ENCODE measurements at places on chromosomes 5 and 9.

- DNase-seq = no peak
Measured at GRCh38 chr9:27663526-27663925, 90.2 kb upstream of the C9orf72 start.

DNA sequence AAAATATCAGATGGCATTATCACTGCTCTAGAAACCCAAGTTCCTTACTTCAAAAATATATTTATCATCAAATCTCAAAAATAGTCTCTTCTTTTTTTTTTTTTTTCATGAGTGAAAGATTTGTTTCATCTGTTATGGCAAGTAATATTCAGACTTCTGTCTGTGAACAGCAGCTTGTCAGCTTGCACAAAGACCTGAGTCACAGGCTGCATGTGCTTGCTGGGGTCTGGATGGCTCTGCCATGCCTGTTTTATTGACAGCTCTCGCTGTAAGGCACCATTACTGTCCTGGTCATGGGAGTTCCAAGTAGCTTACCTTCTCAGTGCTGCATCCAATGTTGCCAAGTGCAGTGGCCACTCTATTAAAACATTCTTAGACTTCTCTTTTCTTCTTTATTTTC, 456.4 kb downstream of the GADD45G start:
- DNase-seq = no peak

DNA sequence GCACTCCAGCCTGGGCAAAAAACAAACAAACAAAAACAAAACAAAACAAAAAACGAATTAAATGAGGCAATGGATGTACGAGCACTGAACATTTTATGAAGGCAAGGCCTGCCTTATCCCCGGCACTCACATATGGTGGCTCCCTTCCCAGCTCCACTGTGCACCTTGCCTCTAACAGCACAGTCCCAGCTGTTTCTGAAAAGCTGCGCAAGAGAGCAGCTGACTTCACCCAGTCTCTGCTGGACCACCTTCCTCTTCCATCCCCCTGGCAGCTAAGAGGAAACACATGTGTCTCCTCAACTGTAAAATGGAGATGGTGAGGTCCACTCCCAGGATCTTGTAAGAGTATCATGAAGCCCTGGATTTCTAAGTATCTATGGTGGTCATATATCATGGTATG, 100.7 kb downstream of the KLF4 start:
- no peak for DNase-seq

- peak; percentile 76 for DNase-seq
Measured at GRCh38 chr5:159061179-159061796, 38.4 kb downstream of the EBF1 start.

DNA sequence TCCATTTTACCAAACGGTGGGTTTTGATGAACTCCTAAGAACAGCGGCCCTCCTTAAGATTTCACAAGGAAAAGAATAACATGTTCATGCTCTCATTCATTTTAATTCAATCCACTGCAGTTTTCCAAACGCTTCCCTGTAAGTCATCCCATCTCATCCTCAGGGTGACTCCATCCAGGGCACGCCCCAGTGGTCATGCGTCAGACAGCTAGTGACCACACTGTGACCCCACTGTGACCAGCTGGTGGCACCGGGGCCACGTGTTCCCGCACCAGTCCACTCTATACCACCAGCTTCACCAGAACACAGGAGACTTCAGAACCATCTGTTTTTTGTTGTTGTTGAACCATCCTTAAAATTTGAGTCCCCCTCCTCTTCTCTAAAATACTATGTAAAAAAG, 14.3 kb downstream of the ATPSCKMT start:
- no peak for DNase-seq

GRCh38 chr5:180291943-180292831, at the start of gene MAPK9:
TSS of gene MAPK9 (minus strand) at chr5:180292083. CDS start at chr5:180280561, 11,522 bp downstream.
- DNase-seq = no peak

- DNase-seq = no peak
Measured at GRCh38 chr5:13653709-13654108, 290.8 kb downstream of the DNAH5 start.

DNA sequence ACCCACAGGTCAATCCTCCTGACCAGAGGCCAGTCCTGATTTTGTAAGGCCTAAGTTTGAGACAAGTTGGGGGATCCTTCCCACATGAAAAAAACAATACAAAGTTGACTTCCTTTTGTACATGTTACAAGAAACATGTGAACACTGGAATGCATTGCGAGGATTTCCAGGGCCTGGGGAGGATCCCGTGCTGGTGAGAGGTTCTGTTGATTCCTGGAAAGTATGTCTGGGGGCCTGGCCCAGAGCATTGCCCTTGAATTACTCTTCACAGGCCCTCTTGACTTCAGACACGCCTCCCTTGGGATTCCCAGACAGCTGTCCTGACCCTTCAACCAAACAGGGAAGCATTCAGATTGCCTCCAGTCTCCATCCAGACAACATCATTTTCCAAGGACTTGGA, 234.2 kb upstream of the IRX2 start:
- no peak for DNase-seq

DNA sequence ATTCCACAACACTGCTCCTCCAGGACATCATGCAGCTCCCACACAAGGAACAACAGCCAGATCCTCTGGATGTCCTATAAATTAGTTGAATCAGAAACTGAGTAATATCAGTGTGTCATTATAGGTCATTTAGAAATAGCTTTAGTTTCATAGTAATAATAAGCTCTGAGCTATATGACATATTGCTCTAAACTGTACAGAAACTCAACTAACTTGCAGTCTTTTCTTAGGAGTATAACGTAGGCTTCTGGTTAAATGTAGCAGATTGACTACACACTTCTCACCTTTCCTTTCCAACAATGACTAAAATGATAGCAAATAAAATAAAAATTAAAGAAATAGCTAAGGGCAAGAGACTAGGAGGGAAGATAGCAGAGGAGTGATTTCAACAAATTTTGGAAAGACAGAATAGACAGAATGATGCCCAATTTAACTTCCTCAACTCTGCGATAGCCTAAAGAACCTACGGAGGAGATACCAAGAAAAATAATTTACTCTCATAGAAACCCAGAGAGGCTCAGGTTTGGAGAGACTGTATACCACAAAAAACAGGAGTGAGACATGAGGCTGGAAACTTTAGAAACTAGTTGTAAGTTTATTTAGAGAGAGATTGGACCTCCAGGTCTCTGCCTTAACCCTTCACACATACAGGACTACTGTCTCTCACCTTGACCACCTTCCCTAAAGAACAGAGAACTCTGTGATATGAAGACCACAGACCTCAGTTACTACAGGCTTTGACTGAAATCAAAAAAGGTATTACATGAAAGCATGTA, 193.7 kb downstream of the TSSK1B start:
- no peak for DNase-seq

DNA sequence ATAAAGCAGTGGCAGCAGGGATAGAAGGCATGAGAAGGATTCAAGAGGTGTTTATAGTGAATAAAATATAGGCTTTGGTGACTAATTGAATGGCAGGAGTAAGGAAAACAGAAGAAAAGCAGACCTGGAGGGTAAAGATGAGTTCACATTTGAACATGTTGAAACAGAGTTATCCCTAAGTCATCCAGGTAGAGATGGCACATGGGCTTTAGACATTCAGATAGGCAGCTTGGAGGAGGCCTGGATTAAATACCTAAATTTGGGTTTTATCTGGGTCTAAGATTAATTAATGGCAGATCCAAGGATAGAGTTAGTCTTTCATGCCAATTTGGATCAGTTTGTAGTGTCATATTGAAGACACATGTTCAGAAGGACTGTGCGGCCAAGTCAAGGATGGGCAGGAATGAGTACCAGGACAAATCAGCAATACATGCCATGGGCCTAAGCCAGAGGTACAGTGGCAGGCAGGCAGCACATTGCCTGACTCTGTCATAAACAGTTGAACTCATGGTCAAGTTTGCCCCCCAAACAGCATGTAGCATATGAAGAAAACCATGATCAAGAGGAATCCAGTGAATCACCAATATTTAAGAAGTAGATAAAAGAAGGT, 115.5 kb upstream of the SLC12A2 start:
- DNase-seq = no peak

GRCh38 chr5:15421921-15422412, 78.0 kb upstream of the FBXL7 start:
- DNase-seq = peak; percentile 21

GRCh38 chr9:3526997-3527940, 1.5 kb upstream of the RFX3 start:
- DNase-seq = no peak

GRCh38 chr5:37975531-37975930, 135.7 kb upstream of the GDNF start:
- no peak for DNase-seq

DNA sequence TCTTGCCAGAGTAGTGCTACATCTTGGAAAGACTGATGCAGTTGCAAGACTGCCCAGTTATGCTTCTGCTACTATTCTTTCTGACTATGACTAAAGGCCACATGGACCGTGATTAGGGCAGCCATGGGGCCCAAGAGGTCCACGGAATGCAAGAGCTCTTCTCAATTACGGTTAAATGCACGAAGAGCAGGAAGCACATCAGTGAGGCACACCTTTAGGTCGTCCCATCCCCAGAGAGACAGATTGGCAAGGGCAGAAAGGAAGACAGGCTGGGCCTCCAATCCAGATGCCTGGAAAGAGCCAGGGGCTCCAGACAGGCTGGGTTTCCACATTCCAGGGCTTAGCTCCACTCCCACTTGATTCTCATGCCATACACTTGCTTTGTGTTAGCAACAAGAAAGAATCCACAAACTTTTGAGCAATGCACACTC, 132.3 kb upstream of the SLIT3 start:
- no peak for DNase-seq

GRCh38 chr9:37908698-37909186, 4.8 kb upstream of the SLC25A51 start:
- DNase-seq = no peak

DNA sequence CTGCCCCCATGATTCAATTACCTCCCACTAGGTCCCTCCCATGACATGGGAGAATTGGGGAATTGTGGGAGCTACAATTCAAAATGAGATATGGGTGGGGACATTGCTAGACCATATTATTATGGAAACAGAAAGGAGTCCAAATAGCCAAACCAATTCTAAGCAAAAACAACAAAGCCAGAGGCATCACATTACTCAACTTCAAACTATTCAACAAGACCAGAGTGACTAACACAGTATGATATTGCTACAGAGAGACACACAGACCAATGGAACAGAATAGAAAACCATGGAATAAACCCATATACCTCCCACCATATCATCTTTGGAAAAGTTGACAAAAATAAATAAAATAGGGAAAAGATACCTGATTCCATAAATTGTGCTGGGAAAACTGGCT, 710.5 kb upstream of the CDH9 start:
- no peak for DNase-seq

DNA sequence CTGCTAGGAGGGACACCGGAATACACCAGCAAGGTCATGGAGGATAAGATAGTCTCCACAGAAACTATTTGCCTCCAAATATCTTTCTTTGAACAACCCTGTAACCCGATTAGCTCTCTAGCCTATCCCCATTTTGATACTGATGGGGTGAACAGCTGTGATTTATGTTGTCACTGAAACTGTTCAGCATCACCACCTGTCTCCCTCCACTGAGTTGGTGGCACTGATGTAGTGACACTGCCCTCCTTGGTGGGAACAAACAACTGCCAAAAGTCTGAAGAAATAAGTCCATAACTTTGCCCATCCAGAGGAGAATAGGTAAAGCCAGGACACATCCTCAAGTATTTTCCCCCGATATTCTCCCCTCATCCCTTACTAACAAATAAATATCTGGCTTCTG, 24.3 kb upstream of the KCNV2 start:
- no peak for DNase-seq

DNA sequence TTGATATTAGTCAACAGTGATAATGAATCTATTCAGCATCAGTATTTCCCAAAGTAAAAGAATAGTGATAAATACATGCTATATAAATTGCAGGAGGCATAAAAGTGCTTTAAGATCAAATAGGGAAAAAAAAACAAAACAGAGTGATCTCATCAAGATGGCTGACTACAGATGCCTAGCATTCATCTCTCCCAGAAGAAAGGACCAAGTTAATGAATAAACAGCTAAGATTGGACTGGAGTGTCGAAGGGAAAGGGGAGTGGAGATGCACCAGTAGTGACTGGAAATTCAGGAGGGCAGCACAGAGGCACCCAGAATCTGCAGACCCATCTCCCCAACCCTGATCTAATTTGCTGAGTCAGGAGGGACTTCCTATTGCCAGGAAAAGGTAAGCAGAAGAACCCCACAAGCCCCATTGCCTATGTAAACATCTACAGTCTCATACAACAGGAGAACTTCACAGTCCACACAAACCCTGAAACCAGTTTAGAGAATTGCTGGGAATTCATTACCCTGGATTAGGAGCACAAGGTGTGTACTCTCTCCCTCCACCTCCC, 699.4 kb downstream of the PTPRD start:
- no peak for DNase-seq

- no peak for DNase-seq
Measured at GRCh38 chr9:92140074-92140753, 25.0 kb upstream of the SPTLC1 start.

DNA sequence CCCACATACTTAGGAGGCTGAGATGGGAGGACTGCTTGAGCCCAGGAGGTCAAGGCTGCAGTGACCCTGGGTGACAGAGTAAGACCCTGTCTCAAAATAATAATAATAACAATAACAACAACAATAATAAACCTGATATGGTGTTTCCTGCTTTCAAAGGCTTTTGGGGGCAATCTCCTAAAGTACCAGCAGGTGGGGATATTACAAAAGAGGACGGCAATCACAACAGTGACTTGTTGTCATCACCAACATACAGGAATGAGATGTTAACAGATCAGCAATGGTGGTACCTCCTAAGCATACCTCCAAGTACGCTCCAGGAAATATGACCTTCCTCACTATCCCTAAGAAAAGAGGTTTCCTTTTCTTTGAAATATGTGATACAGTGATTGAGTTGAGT, 91.1 kb upstream of the RNF180 start:
- DNase-seq = no peak

- no peak for DNase-seq
Measured at GRCh38 chr5:178432421-178433272, 157.5 kb downstream of the COL23A1 start.

DNA sequence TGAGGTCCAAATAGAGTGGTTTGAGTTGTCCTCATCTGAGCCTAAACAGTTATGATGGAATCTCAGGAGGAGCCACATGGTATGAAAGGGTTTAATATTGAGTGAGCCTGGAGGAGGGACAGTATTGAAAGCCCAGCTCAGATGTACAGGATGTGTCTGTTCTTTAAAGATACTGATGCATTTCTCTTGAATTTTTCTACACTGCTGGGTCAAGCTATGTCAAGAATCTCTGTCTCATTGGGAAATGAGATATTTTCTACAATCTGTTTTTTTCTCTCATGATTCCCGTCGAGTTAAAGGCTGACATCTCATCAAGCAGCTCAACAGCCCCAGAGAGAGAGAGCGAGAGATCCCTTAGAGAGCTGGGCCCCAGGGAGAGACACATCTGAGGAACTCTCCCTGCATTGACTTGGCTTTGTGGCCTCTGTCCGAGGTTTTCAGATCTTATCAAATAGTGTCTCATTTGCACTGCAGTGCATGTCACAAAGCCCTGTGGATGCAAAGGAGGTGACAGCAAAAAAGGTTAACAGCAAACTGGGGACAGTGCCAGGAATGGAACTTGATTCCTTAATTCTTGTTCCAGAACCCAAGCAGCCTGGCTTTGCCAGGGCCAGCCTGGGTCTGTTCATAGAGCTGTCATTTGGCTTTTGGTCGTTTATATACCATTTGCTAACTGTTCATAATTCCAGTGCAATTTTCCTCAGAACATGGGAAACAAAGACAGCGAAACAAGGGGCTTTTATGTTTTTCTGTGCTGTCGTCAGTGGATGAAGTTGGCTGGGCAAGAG, 19.0 kb upstream of the ACTBL2 start:
- no peak for DNase-seq

GRCh38 chr9:134661299-134661698, 19.7 kb downstream of the COL5A1 start:
- no peak for DNase-seq
